ENCODE measurements at places on chromosomes 12 and 14.

GRCh38 chr14:75297411-75298040 is 18.9 kb downstream of the FOS start:
- DNase-seq: no peak

DNA sequence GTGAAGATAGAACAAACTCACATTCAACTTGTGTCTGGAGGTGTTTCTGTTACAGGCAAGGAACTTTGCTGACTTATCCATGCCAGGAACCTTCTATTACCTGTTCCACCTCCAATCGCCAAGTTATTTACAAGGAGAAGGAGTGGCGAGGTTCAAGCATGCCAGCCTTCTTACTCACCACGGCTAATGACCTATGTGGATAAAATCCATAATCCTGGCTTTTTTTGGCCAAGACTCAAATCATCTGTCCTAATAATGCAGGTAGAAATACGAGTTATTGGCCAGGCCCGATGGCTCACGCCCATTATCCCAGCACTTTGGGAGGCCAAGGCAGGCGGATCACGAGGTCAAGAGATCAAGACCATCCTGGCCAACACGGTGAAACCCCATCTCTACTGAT is 241.6 kb downstream of the TMEM132D start:
- no peak for DNase-seq

- no peak for DNase-seq
Measured at GRCh38 chr14:105195522-105196264, 14.6 kb upstream of the NUDT14 start.

GRCh38 chr14:95770777-95771176 is 56.9 kb upstream of the TCL1A start:
- DNase-seq: peak; percentile 60

DNA sequence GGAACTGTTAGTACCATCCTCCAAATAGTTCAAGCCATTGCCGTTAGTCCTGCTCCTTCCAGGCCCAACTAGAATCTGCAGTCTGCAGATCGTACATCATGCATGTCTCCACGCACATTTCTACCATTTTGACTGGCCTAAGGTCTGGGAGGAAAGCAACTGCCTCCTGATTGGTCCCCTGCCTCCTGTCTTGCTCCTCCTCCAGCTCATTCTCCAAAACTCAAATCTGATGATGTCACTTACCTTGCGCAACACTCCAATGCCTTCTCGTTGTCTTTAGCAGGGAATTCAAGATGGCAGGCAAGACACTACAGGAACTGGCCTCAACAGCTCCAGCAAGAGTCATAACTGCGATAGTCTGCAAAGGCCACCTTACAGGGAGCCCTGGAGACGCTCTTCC is 9.7 kb upstream of the HCAR1 start:
- no peak for DNase-seq

DNA sequence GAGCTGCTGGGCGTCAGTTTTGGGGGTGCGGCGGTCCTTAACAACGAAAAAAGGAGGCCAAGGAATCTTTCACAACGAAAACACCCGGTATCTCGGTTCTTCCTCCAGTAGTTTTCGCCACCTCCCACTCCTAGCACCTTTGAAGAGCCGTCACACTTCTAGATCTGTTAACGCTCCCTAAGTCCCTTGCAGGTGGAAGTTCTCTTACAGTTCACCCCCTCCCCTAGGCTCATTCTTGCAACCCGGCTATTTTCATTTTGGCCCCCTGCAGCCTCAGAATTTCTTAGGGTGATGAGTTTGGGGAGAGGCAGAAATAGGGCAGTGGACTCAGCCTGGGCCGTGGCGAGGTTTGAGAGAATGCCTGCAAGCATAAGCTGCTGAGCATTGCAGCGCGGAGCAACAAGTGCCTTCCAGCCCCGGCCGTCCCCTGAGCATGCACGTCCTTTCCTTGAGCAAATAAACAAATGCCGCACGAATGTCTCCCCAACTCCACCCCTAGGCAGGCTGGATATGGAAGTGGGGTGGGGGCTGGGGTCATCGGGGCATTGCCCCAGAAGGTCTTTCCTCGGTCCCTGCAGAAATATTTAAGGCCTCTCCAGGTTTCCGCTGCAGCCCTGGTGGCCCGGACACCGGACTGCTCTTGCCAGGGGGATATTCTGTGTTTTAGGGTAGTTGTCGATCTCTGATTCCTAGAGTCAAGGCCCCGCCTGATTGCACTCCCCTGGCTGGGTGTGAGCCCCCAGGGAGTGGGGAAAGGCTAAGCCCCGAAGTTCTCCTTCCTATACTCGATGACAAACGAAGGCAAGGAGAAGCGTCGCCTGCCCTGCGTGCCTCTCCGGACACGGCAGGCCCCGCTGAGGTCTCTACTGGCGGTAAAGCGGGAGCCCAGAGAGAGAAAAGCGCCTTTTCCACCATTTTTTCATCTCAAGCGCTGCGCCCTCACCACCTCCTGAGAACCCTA is 1.6 kb downstream of the RFX4 start:
- DNase-seq: peak; percentile 33

- DNase-seq: no peak
Measured at GRCh38 chr12:96212456-96213375, 18.5 kb downstream of the ELK3 start.
